Epithelial cell of esophagus (primary cell): ENCODE measurements at places on chromosomes 3 and 15.

DNA sequence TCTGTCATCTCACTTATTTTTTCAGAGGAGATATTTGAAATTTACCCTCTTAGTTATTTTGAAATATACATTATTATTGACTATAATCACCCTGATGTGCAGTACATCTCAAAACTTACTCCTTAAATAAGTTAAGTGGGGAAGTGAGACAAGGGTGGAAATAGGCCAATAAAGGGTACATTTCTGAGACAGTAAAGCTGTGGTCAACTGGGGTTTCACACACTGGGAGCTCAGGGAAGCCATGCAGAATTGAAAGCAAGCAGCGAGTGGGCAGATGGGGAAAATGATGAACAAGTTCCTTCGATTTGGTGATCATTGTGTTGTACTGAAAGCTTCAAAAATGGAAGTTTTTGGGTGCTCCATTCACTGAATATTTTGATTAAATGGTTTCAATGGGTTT lies 21.6 kb upstream of the MOBP start:
- DNase-seq, result no peak

- DNase-seq, result no peak
Observed at GRCh38 chr3:96000966-96001365, 813.4 kb upstream of the EPHA6 start.

DNA sequence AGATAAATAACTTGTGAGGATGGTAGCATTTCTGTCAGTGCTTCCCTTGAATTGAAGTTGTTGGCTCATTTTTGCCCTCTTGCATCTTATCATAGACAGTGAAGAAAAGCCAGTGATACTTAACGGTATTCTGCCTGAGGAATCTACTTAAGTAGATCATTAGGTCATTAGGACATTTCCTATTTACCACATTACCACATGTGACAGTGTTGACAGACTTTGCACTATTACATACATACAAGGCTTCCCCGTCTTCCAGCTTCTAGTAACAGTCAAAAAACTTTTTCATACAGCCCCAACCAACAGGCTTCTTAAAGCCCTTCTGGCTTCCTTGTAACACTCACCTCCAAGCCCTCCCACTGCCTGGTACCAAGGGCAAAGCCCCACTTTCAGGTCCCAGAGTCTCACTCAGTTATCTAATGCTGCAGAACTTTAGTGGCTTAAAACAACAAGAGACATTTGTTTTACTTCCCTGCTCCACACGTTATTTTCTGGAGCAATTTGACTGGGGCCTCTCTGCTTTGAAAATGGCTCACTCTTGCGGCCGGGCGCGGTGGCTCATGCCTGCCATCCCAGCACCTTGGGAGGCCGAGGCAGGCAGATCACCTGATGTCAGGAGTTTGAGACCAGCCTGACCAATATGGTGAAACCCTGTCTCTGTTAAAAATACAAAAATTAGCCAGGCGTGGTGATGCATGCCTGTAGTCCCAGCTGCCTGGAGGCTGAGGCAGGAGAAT lies 40.0 kb downstream of the ASB7 start:
- DNase-seq, result no peak

DNA sequence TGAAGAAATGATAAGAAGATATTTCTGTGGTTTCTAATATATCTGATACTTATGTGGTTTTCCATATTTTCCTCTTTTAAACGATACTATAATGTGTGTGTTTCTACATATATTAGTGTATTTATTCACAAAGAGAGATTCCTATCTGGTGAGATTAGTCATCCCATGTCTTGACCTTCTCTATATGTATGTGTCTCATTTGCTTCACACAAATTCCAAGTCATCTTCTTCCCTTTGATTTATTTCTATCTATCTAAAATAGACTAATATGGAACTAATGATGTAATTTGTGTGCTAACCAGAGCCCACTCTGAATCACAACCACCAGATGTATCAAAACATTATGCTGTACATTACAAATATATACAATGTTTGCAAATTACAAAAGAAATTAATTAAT lies 154.7 kb upstream of the KCNMB2 start:
- DNase-seq, result peak; percentile 7

GRCh38 chr3:113736548-113737089 lies 9.4 kb downstream of the NAA50 start:
- DNase-seq, result peak; percentile 62
